Cardiac septum (tissue), 1 donor: ENCODE measurements at places on chromosomes 1 and 21.

DNA sequence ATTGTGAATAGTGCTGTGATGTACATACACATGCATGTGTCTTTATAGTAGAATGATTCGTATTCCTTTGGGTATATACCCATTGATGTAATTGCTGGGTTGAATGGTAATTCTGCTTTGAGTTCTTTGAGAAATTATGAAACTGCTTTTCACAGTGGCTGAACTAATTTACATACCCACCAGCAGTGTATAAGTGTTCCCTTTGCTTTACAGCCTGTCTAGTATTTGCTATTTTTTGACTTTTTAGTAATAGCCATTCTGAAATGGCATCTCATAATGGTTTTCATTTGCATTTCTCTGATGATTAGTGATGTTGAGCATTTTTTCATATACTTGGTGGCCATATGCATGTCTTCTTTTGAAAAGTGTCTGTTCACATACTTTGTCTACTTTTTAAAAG lies 54.5 kb upstream of the FAM78B start:
- no peak for DNase-seq

DNA sequence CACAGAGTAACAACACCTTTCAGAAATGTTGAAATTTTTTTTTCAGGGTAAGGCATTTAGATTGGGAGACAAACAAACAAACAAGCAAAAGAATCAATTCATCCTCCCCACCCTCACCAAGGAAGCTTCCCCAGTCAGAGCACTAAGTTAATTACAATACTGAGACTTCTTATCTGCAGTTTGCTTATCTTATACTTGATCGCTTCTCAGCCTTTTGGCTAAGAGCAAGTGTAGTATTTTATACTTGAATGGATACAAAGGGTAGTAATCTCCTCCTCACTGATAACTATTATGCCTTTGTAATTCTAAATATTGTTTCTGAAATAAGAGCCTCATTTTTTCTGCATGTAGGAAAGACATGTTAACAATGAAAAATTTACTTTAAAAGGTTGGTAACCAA lies 54.4 kb downstream of the ADAMTS5 start:
- DNase-seq: no peak

DNA sequence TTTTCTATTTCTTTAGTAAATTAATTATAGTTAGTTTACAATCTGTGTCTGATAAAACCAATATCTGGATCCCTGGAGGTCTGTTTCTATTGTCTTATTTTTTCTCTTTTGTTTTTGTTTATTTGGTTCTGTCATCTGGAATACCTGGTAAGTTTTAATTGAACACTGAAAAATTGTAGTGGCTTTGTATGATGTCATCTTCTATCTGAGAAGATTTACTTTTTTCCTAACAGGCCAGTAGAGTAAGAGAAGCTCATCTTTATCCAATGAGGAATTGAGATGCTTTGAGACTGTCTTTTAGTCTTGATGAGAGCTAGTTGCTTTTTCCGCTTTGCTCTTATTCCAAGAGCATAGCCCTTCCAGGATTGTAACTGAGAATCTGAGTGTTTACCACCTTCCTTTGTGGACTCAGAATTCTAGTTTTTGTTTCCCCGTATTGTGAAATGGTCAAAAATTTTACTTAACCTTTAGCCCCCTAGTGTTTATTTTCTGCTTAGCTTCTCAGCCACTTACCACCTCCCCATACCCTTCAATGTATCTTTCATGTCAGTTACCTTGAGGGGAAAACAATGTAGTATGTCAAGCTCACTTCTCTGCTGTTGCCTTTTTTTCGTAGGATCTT lies 25.0 kb downstream of the PTGFRN start:
- no peak for DNase-seq

DNA sequence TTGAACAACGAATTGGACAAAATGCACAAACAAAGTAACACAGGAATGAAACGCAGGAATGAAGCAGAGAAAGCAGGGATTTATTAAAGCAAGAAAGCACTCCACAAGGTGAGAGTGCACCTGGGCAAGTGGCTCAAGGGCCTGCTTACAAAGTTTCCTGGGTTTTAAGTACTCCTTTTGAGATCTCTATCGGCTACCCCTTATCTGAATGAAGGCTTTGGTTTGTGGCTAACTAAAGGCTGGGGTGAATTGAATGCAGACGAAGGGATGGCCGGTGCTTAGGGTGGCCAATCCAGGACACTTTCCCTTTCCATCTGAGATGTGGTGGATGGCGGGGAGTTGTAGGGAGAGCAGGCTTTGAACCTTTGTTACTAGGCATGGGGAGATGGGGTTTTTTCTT lies 151.4 kb upstream of the KIAA0040 start:
- DNase-seq: no peak

- no peak for DNase-seq
Measured at GRCh38 chr1:208106218-208106617, 138.0 kb downstream of the PLXNA2 start.

DNA sequence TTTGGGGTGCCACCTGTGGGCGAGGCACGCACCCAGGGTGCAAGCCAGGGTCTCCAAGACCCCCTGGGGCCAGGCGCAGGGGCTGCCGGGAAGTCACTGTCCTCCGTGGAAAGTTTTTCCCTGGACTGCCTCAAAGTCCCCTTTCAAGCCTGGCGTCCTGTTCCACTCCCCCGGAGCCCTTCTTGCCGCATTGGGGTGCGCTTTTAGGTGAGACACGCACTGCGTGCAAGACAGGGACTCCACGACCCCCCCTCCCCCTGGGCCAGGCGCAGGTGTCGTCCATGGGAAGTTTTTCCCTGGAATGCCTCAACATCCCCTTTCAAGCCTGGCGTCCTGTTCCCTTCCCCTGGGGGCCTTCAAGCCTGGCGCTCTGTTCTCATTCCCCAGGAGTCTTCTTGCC lies 137.1 kb downstream of the LIPI start:
- no peak for DNase-seq

DNA sequence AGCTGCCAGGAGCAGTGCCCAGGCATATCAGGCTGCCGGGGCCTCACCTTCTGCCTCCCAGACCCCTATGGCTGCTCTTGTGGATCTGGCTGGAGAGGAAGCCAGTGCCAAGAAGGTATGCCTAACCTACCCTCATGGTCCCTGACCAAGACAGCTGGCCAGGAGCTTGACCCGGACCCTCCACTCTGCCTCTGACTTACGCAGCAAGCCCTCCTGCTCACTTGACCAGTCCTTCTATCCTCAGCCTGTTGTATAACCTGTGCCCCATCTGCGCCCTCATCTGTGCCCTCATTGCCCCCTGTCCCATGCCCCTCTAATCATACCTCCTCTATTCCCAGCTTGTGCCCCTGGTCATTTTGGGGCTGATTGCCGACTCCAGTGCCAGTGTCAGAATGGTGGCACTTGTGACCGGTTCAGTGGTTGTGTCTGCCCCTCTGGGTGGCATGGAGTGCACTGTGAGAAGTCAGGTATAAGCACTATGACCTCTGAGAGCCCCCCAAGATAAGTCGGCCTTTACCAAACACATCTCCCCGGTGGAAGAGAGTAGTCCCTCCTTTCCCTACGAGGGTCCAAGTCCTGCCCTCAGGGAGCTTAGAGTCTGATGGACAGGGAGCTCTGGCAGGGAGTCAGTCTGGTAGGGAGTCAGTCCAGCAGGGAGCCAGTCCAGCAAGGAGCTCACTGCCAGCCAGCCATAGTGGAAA lies 6.8 kb downstream of the TIE1 start:
- DNase-seq: no peak

GRCh38 chr1:70247768-70248167 lies 26.6 kb downstream of the SRSF11 start:
- DNase-seq: no peak

GRCh38 chr1:222288053-222288452 lies 259.9 kb downstream of the HHIPL2 start:
- no peak for DNase-seq

GRCh38 chr1:20266141-20266540 lies 24.5 kb upstream of the VWA5B1 start:
- no peak for DNase-seq

- DNase-seq: no peak
Measured at GRCh38 chr1:166855558-166855957, 16.3 kb downstream of the POGK start.

DNA sequence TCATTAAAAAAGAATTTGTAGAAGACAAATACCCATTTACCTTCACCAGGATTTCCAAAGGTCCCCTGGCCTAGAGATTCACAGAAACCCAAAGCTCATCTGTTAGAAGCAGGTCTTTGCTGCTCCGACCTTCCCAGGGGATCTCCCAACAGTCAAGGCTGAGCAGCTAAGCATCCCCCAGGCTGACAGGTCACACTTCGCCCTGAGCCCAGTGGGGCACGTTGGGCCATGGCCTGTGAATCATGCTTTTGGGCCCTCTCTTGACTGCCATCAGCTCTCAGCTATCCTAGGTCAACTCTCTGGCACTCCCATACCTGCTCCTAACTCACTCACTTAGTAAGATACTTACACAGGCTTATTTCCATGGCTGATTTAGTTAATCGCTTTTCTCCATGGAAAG lies 157.7 kb downstream of the DSCAM start:
- no peak for DNase-seq
